ENCODE measurements at places on chromosomes 7 and 10.

GRCh38 chr7:128899392-128899791, 11.1 kb downstream of the KCP start:
- DNase-seq: no peak

- no peak for DNase-seq
These were observed 311.1 kb upstream of the KIAA1217 start for GRCh38 chr10:23897861-23898260.

- DNase-seq: no peak
These were observed 1.9 kb upstream of the LRRC18 start for GRCh38 chr10:48941427-48942075.

DNA sequence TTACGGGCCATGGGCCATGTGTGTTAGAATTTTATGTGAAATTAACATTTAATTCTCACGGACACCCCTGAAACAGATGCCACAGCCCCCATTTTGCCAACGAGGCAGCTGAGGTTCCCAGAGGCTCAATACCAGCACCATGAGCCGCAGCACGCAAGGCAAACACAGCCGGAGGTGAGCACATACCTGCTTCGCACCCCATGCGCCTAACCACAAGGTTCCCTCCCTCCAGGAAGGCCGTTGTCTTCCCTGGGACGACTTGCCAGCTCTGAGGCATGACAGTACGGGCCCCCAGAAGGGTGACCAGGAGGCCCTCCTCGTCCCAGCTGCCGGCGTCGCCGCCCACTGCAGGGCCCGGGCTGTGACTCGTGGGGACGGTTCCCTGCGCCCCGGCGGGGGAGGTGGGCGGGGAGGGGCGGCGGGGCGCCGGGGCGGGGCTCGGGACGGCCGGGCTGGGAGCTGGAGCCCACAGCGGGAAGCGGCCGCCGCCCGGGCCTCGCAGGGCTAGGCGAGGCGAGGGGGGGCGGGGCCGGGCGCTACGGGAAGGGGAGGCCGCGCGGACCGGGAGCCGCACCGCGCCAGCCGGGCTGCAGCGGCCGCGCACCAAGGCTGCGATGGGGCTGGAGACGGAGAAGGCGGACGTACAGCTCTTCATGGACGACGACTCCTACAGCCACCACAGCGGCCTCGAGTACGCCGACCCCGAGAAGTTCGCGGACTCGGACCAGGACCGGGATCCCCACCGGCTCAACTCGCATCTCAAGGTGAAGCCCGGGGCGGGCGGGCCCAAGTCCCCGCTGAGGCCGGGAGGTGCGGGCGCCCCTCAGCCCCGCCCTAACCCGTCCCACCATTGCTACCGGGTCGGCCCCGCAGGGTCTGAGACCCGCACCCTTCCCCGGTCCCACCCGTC, at the start of gene CAV2:
TSS of gene CAV2 (plus strand) at position 571 of the 910 bp plus-strand sequence. CDS start at position 615, 44 bp downstream.
- DNase-seq: no peak

DNA sequence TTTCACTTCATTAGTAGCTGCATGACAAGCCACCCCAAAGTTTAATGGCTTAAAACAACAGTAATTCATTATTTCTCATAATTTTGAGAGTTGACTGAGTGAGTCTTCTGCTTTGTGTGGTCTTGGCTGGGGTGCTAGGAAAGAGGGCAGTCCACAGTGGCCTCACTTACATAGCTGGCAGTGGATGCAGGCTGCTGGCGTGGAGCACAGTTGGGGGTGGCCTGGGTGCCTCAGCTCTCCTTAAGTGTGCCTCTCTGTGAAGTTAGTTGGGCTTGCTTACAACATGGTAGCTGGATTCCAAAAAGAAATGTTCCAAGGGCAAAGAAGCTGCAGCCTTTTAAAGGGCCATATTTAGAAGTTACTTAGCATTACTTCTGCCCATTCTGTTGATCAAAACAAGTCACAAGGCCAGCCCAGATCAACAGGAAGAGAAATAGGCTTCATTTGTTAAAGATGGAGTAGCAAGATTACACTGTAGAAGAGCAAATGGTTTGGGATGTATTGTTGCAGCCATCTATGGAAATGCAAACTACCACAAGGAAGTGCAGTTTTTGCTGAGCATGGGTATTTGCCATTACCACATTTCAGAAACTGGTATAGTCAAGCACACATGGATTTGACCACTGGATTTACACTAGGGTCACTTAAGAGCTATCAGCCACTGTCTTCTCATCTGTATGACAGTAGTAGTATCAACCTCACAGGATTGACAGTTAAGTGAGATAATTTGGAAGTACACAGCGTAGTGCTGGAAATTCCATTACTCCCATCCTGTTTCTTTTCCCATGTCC, 33.6 kb downstream of the ZEB1 start:
- DNase-seq: no peak

- DNase-seq: no peak
These were observed 110.9 kb upstream of the HDAC9 start for GRCh38 chr7:18384491-18385143.

DNA sequence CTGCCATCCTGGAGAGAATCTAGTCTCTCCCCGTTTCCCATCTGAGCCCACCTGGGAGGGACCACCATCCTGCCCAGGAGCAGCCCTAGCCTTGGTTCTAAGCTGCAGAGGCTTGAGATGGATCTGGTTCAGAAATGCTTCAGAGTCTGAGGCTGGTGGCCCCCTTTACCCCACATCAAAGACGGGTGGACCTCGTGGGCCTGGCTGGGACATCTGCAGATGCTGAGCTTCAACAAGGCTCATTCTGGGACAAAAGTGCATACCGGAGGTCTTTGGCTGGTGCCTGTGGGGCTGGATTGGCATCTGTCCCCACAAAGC, 4.9 kb upstream of the IRF5 start:
- no peak for DNase-seq

GRCh38 chr7:71739520-71740173, 607.7 kb downstream of the GALNT17 start:
- no peak for DNase-seq

DNA sequence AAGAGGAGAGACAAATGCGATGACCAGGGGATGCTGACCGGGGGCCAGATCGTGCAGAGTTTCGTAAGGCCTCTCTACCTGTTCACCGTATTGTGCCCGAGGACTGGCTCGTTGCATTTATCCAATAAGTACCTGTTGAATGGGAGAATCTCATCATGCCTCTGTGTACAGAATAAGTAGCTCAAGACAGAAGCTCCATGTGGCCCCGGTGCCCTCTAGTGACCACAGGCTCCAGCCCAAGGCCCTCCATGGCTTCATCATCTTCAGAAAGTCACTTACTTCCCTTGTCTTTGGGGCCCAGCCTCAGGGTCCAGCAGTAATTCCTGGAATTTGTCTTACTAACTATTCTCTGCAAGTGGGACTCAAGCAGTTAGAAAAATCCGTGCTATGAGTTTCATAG, 151.0 kb downstream of the CHN2 start:
- DNase-seq: no peak

GRCh38 chr10:59072038-59072437, 104.4 kb upstream of the PHYHIPL start:
- DNase-seq: no peak

DNA sequence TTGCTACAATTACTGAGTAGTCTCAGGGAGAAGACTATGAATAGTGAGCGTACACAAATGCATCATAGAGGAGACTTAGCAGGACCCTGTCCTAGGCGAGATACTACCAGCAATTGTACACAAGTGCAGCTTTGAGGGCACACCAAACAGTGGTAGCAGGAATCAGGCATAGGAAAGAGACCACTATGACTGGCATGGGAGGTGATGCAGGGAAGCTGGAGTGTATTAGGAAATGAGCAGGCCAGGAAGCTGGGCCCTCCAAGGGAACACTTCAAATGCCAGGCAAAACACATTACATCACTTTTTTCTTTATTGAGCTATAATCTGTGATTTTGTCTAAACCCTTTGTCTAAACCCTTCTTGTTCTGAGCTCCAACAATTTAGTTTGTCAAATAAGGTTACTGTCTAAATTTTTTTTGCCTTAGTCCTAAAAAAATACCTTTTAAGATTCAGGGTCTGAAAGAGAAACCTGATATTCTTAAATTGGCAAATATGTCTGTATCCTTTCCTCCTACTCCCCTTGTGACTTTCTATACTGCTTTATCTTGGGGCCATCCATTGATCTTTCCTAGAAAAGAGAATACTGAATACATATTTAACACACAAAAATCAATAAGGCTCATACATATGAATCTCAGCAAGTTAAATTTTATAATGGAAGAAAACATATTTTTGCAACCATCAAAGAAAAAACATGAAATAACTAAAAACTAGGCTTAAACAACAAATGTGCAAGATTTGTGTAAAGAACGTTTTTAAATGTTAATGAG, 193.8 kb upstream of the PHYHIPL start:
- no peak for DNase-seq

DNA sequence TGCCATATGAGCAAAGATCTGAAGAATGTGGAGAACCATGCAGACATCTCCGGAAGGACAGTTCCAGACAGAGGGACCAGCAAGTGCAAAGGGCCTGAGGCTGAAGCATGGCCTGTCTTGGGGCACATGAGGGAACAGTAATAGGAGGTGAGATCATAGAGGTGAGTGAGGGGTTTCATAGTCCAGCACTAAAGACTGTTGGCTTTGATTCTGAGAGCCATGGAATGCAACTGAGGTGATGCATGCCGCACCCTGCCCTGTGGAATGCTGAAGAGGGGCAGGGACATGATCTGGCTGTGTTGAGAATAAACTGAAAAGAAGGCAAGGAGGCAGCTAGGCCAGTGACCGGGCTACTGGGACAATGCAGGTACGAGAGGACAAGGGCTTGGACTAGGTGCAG, 253.1 kb upstream of the KLF14 start:
- no peak for DNase-seq

DNA sequence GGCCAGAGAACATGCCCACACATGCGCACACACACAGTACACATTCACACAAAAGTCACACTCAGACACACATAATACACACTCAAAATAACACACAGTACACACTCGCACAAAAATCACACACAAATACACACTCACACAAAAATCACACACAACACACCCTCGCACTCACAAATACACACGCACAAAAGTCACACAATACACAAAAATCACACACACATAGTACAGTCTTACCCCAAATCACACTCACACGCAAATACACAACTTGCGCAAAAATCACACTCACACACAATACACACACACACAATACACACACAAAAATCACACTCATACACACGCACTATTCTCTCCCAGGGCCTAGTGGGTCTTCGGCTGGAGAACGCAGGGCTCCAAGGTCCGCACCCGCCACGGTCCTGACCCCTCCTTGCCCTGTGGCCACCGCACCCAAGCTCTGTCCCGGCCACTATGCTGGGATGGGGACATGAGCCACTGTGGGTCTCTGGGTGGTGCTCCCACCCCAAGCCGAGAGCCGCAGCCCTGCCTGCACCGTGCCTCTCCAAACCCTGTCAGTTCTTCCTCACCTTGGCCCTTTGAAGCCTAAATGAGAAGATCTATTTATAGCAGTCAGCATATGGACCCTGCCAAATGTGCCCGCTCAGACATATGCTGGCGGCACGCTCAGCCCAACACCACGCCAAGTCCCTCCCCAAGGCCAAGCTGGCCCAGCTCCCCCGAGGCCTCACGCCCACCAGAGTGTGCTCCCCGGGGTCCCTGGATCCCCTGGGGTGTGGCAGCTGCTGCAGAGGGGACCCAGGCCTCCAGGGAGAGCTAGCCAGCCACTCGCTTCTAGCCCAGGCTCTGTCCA, 55.9 kb downstream of the ELFN1 start:
- no peak for DNase-seq

DNA sequence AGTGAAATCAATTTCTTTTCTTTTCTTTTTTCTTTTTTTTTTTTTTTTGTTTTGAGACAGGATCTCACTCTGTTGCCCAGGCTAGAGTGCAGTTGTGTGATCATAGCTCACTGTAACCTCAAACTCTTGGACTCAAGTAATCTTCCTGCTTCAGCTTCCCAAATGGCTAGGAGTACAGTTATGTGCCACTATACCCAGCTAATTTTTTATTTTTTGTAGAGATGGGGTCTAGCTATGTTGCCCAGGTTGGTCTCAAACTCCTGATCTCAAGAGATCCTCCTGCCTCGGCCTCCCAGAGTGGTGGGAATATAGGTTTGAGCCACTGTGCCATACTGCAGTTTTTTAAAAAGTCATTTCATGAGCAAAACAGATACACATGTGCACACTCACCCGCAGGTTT, 79.8 kb downstream of the ANK3 start:
- no peak for DNase-seq

DNA sequence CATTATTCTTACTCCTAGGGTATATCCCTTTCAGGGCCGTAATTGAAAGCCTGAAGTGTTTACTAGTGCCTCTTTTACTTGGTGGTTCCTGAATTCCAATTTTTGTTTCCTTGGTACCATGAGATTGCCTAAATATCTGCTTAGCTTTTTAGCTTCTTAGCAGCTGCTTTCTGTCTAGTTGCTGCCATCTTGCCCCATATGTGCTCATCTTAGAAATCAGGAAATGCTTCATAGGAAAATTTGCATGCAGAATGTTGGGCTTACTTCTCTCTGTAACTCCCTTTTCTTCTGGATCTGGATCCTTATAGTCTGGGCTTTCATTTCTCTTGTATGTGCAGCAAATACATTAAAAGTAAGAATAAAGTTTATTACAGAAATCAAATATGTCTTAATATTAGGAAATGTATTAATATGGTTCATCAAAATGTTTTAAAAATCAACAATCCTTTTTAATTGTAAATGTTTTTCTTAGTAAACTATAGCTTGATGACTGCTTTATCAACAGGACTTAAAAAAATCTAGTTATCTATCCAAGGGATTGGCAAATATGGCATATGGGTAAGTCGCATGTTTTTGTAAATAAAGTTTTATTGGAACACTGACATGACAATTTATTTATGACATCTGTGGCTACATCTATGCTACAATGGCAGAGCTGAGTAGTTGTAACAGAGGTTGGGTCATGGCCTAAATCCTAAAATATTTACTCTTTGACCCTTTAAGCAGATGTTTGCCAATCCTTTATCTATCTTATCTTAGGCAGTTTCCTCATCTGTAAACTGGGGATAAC, 73.5 kb upstream of the CDK6 start:
- no peak for DNase-seq

- DNase-seq: no peak
These were observed 449.1 kb downstream of the KCNMA1 start for GRCh38 chr10:77188521-77188920.

GRCh38 chr10:132634241-132634946, 96.8 kb downstream of the INPP5A start:
- no peak for DNase-seq

- DNase-seq: no peak
These were observed 25.2 kb upstream of the ASL start for GRCh38 chr7:66050337-66050957.

DNA sequence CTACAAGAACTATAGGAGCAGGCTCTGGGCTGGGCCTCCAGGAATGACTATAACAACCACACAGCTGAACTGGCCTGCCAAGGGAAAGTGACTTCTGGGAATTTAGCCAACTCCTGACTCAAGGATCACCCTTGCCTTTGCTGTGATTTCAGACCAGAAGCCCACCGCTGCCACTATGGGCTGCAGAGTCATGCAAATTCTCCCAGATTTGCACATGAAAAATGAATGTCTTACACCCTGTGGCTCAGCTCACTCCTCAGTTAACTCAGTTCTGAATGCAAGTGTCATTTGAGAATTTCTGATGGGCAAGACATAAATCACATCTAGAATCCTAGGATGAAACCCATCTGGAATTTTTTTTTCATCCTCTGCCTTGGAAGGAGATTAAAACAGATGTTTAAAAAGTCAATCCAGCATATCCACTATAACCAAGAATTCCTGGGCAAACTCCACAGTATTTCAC, 186.5 kb upstream of the BET1 start:
- DNase-seq: no peak
